ENCODE measurements at places on chromosomes 12 and 14.

DNA sequence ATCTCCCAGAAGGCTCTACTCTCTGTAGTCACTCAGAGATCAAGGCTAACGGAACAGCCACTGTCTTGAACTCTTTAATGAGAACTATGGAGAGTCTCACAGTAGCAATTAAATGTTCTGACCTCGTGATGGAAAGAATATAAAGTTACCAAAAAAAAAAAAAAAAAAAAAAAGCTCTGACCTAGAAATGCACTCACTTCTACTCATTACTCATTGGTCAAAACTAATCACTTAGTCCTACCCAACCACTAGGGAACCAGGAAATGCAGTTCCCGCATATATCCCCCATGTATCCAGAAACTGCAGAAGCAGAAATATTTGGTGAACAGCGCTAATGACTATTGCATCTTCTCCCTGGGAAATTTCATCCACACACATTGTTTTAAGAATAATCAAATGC is 29.5 kb upstream of the C12orf76 start:
- no peak for DNase-seq

- no peak for DNase-seq
Measured at GRCh38 chr12:34219046-34219770, 196.9 kb downstream of the ALG10 start.

- no peak for DNase-seq
Measured at GRCh38 chr12:9992296-9992695, 6.6 kb downstream of the CLEC1B start.

- no peak for DNase-seq
Measured at GRCh38 chr14:58078068-58078467, 73.9 kb downstream of the ARMH4 start.

GRCh38 chr14:56996721-56997399 is 186.6 kb upstream of the OTX2 start:
- DNase-seq: no peak

DNA sequence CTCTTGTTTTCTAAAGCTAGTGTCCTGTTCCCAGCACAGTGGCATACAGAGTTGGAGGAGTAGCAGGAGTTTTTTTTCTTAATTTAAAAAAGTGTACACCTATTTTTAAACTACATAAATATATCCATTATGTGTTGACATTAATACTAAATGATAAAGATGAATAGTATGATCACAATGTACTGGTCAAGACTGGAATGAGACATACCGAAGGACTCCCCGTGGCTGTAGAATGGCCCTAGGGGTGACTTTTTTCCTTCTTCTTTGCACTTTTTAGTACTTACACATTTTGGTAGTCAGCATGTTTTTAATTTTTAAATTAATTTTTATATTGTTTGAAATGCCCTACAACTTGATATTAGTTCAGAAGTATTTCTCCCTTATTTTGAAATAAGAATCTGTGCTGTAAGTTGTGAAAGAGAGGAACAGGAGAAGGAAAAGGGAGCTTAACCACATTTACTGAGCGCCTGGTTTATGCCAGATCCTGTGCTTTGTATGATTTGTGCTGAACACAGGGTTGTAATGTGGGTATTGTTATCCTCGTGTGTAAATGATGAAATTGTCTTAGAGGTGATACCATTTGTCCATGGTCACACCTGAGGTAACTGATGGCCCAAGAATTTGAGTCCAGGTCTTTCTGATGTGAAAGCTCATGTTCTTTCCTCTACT is 136.5 kb downstream of the TGFB3 start:
- no peak for DNase-seq

GRCh38 chr14:52844262-52845060 is 53.1 kb upstream of the GNPNAT1 start:
- no peak for DNase-seq

GRCh38 chr12:110246636-110247339 is 34.3 kb upstream of the ATP2A2 start:
- no peak for DNase-seq

DNA sequence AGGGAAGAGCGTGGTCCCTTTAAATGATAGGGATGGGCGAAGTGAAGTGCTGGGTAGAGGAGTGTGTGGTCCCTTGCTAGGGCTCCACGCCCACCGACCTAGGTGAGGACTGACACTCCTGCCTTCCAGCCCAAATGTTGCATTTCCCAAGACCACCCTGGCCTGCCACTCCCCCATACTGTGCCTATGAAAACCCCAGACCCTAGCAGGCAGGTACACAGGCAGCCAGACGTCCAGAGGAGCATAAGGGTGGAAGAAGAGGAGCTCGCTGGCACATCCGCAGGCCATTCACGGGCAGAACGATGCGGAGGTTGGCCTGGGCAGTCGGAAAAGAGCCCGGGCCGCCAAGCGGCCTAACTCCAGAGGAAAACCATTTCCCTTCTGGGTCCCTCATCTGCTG is 817 bp upstream of the IPO8 start:
- DNase-seq: no peak

GRCh38 chr12:118269806-118270205 is 102.9 kb downstream of the TAOK3 start:
- no peak for DNase-seq

Measured in stimulated activated CD8-positive, alpha-beta memory T cell treated with anti-CD3 and anti-CD28 coated beads, Interleukin-15, amount 100 ng/mL, for 24 hours (primary cell).